Activated T-cell treated with anti-CD3 and anti-CD28 coated beads, Interleukin-2, amount 50 U/mL, for 48 hours (primary cell): ENCODE measurements at places on chromosomes 7 and 10.

DNA sequence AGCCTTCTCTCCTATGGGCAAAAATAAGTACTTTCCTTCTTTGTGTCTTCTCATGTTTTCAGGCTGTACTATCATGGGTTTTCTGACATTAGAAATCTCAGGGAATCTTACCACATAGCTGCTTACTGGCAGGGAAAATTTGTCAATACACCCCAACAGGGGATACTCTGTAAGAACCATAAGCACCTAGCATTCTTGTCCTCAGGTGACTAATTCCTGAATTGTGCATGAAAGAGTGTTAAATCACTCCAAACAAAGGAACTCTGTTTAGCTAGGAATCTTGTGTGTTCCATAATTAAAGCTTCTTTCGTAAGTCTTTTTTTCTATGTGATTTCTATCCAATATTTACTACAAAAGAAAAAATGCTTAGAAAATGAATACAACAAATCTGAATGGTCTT is 206.7 kb upstream of the POT1 start:
- no peak for DNase-seq

DNA sequence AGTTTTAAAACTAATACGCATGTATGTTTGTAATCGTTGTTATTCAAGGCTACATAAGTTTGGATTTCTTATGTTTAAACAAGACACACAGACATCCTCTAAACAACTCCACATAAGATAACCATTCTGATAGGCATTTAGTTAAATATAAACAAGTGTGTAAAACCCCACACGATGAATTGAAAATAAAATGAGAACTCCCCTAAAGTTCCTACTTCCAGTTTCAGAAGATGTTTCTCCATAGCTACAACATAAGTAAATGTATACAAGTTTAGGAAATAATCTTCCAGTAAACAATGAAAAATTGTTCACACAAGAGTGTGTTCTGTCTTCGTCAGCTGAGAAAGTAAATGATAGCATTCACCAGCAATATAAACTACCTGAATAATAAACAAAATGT is 246.8 kb downstream of the RNLS start:
- no peak for DNase-seq

- no peak for DNase-seq
Measured at GRCh38 chr7:22190736-22191135, 166.2 kb downstream of the RAPGEF5 start.

GRCh38 chr7:10708447-10708846 is 265.2 kb upstream of the PHF14 start:
- DNase-seq, result no peak

- DNase-seq, result no peak
Measured at GRCh38 chr7:41096917-41097316, 606.0 kb downstream of the INHBA start.

DNA sequence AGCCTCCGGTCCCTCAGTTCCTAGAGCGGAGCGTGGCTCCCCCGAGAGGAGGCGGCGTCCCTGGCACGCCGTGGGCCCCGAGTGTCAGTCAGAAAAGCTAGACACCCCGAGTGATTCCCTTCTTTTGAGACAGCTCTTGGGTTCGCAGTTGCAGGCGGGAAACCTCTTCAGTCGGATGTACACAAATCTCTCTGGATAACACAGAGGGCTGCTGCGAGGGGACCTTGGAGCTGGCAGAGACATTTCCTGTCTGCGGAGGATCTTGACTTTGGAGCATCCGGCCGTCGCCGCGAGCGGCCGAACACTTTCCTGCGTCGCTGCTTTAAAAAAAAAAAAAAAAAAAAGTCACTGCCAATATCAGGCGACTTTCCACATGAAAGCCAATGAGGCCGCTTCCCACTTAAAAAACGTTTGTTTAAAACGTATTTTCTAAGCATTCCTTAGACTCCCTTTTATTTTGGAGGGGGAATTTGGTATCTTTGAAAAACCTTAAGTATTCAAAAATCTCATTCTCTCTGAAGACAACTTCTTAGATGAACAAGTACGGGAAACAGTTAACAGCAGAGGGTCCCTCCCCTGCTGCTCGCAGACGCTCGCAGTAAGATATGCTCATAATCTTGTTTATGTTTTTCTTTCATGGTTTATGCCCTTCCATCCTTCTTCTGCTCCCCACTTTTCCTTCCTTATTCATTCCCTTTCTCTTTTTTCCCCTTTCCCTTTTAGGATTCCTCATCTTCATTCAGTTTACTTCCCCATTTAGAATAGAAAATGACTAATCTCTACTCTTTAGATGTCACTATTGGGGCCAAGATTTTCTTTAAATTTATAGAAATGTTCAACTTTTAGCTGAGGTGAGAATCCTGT is 10.0 kb downstream of the HHEX start:
- peak; percentile 42 for DNase-seq

DNA sequence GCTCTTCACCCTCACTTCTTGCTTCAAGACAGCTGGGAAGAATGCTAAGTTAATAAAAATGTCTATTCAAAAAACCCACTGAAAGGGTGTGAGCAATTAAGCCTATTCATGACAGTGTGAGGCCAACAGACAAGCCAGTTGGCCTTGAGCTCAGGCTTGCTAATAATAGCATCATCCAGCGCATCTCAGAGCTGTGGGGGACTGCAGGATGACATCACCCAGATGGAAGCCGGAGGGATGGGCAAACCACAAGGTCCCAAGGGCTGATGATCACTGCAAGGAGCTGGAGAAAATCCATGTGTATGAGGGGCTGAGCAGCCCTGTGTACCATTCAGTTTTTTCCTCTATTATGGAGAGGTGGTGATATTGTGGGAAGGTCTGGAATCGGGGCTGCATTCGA is 770.4 kb downstream of the TNS3 start:
- DNase-seq, result no peak

- no peak for DNase-seq
Measured at GRCh38 chr10:132518572-132519381, 18.8 kb upstream of the INPP5A start.

GRCh38 chr7:125061776-125062397 is 132.3 kb upstream of the POT1 start:
- no peak for DNase-seq

DNA sequence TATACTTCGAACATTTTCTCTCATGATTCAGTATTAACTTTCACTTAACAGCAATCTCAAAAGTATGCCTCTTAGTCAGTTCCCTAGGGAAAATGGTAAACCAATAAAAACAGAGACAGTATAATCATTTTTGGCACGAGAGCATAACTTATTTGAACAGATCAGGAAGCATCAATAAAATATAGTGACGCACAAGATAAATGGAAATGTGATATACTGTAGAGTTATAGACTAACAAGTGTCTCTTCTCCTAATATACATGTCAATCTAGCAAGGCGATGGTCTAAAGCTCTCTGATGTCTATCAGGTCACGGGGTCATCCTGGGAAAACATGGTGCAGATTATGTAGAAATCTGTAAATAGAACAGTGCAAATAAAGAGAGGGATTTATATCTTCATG is 131.6 kb downstream of the HGF start:
- no peak for DNase-seq

DNA sequence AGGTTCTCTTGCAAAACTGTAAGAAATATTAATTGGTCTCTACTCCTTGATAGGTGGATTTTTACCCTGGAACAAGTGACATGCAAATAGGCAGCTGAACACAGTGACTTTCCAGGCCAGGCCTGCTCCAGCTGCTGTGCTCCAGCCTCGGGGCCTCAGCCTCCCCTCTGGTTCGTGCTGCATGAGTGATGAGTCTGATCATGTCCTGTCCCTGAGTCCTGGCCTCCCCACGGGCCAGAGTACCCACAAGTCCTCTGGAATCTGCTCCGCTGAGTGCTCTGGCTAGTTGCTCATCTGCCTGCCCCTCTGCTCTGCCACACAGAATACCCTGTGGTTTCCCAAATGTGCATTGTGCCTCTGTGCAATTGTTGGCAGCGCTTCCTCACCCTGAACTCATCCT is 80.1 kb upstream of the PDZD8 start:
- no peak for DNase-seq

DNA sequence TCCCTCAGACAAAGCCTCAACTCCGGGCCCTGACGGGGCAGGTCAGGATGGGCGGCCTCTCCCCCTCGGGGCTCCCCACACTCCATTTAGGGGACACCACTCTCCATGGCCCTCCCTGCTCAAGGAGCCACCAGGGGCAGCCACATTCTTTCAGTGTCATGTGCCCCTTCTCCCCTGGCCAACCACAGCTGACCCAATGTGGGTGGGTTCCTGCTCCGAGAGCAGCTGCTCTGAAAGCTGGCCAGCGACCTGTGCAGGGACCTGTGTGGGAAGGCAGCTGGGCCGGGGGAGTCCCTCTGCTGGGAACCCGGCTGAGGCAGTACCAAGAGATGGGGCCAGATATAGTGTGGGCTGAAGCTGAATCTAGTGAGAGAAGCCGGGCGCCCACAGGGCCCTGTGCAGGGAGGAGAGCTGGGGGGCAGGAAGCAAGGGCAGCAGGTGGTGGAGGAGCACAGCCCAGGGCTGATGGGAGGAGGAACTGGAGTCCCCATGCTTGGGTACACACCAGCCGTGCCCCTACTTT is 40.6 kb upstream of the NPFFR1 start:
- DNase-seq, result peak; percentile 21

DNA sequence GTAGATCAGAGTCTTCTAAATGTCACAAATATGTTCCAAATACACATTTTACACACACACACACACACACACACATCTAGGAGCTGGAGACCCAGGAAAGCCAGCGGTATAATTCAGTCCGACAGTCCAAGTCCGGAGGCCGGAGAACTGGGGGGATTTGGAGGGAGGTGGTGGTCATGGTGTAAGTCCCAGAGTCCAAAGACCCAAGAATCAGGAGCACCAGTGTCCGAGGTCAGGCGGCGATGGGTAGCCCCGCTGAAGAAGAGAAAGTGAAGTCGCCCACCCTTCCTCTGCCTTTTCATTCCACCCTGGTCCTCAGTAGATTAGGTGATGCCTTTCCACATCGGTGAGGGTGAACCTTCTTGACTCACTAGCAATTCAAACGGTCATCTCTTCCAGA is 154.8 kb downstream of the CAMK1D start:
- no peak for DNase-seq

- DNase-seq, result no peak
Measured at GRCh38 chr7:48551652-48552051, 372.7 kb upstream of the CDC14C start.

DNA sequence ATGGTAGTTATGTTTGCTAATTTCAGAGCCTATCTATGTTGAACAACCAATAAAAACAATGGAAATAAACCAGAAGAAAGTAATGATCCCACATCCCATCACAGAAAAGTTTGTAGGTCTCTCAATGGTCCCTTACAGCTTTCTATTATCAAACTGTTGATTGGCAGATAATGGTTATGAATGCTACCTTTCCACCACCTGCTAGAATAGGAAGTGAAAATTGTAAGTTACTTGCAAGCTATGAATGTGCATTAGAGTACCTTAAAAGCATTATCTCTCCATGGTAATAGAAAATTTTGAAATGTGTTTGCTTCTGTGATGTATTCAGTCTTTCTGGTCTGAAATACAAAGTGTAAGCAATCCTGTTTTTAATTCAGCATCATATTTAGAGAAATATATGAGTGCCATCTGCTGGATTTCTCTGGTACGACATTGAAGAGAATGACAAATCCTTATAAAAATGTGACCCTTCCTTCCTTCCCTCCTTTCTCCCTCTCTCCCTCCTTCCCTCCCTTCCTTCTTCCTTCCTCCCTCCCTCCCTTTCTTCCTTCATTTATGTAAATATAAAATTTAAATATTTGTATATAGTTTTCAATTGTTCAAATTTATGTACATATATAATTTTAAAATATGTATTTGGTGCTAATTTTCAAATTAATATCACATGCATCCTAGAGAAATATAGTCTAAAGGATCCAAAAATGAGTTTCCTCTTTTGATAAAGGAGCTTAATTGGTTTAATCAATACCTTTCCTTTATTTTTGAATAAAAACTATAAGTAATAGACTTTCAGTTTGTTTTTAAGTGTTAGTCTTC is 41.4 kb upstream of the PNLIPRP3 start:
- DNase-seq, result no peak

- DNase-seq, result no peak
Measured at GRCh38 chr10:96612055-96612830, 25.4 kb upstream of the TM9SF3 start.

DNA sequence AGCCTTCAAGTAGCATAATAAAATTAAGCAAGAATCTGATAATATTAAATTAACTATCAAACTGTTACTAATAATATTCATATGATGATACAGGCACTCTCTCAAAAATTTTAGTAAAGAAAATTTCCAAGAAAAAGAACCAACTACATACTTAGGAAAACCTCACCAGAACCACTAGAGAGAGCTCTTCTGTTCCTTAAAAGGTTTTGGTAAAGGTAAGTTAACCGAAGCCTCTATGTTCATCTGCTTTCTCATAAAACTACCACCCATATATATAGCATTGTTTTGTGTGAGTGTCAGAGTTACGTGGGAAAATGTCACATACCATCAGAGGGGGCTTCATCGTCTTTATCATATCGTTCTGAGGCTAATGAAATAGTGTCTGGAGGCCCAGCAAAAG is 20.7 kb downstream of the SKAP2 start:
- no peak for DNase-seq

DNA sequence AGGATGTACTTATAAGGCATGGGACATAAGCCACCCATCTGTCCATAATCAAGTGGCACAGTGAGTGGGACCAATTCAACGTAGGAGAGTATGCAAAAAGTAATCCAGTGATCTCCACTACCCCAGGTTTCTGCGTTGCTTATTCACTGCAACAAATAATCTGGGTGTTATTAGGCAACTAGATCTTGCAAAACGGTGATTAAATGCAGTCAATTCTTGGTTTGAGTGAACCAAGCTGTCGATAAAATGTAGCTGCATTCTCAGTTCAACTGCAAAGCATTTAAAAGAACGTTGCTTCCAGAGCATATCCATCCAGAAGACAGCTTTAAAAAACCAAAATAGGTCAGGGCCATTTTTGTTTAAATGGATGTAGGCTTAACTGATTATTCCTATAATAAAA is 5.0 kb downstream of the LSMEM1 start:
- DNase-seq, result no peak

- DNase-seq, result no peak
Measured at GRCh38 chr7:138292951-138293350, 167.1 kb upstream of the TRIM24 start.

DNA sequence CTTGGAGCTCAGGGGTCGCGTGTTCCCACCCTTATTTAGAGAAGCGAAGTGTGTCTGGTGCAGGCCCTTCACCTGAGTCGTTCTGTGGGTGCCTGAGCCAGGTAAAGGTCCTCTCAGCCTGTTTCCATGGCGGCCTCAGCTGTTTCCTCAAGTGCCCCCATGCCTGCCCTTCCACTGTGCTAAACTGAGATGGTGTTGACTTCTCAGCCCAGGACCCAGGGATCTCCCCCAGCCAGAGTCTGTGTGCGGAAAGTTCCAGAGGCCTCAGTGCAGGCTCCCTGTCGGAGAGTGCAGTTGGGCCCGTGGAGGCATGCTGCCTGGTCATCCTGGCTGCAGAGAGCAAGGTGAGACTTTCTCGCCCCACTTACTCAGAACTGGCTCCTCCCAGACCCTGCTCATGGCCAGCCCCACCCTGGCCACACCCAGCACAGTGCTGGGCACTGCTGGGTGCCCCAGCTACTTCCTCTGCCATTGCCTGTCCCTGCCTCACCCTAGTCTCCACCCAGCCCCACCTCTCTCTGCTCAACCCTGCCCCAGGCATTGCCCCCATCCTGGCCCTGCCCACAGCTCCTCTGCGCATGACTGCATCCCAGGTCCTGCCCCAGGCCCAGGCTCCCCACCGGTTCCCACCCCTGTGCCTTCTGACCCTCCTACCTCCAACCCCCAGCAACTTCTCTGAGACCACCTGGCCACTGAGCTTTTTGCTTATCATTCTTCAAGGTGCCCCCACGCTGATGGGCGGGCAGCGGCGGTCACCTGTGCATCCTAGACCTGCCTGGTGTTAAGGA is 20.3 kb downstream of the NACAD start:
- DNase-seq, result no peak
